Right lobe of liver (tissue), 6 donors: ENCODE measurements at places on chromosomes 6 and 20.

DNA sequence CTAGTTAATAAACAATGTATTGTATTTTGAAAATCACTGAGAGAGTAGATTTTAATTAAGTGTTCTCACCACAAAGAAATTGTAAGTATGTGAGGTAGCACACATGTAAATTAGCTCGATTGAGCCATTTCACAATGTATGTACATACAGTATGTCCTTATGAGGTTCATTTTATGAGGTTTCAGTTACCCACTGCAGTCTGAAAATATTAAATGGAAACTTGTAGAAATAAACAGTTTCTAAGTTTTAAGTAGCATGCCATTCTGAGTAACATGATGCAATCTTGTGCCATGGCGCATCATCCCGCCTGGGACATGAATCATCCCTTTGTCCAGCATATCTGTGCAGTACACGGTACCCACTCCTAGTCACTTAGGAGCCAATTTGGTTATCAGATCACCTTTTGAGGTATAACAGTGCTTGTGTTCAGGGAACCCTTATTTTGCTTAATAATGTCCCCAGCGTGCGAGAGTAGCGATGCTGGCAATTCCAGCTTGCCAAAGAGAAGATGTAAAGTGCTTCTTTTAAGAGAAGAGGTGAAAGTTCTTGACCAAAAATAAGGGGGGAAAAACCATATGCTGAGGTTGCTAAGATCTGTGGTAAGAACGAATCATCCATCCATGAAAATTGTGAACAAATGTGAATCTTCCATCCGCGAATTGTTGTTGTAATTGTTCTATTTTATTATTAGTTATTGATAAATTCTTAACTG, 64.7 kb downstream of the KCNS1 start:
- DNase-seq = no peak

DNA sequence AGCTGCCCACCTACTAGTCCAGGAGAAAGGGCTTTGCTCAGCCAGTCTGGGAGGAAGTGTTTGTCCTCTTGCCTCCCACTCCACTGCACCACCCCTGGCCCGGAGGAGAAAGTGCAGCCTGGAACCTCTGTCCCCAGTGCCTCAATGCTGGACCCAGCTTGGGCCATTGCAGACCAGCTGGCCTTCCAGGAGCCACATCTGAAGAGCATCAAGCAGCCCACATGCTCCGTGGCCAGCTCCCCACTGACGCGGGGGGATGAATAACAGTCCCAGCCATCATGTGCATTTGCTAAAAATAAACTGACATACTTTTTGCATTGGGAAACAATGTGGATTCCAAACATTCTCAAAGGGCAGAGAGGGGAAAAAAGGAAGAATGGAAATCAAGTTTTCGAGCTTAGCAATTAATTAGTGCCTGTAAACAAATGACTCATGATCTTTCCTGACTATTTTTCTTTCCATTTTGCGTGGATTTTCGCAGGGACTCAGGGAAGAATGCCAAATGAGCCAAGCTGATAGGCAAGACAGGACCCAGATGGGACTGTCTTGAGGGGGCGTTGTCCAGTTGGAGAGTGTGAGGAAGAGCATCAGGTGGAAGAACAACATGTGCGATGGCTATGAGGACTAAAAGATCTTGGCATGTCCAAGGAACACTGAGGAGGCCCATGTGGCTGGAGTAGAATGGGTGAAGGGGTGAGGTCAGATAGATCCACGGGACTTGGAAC, 34.1 kb downstream of the CEBPB start:
- DNase-seq = no peak

- DNase-seq = no peak
These were observed 135.5 kb downstream of the CLIC5 start for GRCh38 chr6:45880159-45880558.

DNA sequence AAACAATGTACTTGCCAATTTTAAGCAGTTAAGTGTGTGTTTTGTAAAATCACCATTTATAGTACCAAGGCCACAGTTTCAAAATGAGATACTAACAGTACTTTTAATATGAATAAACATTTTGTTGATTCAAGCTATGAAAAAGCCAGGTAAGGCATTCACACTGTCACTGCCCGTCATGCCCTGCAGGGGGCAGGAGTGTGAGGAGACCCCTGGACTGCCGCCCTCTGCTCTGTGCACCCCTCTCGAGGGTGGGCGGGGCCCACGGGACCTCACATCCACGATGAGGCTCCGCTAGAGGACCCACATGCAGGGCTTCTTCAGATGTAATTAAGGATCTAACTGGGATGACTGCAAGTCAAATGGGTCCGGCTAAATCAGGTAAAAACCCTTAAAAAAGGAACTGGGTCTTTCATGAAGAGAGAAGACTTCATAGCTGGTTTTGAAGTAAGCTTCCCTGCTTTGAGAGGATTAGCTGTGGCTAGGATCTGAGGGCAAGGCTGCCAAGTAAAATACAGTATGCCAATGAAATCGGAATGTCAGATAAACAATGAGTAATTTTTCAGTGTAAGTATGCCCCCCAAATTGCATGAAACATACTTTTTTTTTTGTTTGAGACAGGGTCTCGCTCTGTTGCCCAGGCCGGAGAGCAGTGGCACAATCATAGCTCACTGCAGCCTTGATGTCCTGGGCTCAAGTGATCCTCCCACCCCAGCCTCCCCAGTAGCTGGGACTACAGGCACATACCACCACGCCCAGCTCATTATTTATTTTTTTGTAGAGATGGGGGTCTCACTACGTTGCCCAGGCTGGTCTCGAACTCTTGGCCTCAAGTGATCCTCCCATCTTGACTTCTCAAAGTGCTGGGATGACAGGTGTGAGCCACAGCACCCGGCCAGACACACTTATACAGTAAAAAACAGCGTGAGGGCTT, 18.7 kb downstream of the DIDO1 start:
- no peak for DNase-seq

GRCh38 chr20:56835829-56836550, 206.9 kb downstream of the TFAP2C start:
- no peak for DNase-seq

DNA sequence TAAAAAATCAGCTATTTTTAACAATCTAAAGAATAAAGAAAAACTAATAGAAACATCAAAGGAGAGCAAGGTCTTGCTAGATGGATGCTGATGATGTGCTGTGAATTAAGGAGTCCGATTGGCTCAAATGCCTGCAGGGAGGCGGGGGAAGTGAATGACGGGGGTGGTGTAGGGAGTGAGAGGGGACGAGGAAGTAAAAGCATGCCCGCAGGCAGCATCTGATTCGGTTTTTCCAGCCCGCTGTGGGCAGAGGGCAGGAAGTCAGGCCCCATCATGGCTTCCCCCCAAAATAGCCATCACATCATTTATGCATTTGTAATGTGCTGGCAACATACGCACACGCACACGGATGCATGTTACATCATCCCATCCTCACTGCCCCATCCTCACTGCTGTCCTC, 10.3 kb downstream of the RSPO4 start:
- no peak for DNase-seq

- DNase-seq = no peak
These were observed 59.0 kb upstream of the MRAP2 start for GRCh38 chr6:83974409-83975050.
